Activated CD8-positive, alpha-beta T cell treated with anti-CD3 and anti-CD28 coated beads for 36 hours (primary cell): ENCODE measurements at places on chromosomes 7 and 10. TPM values are rescaled to one million over a fixed set of nuclear protein-coding genes. Genes with fewer than 3 reads are reported as not detected.

The TMEM139 gene
- total RNA-seq = 2.0 TPM

The ITPRID1 gene
- total RNA-seq = not detected

The FAM25C gene
- total RNA-seq = not detected

The ADAM8 gene
- 106 TPM for total RNA-seq

The CHN2 gene
- 1.7 TPM for total RNA-seq

The NEUROD6 gene
- not detected for total RNA-seq

The ZDHHC6 gene
- 37.6 TPM for total RNA-seq

The SPDYE16 gene
- total RNA-seq = 0.20 TPM

The SEMA3D gene
- total RNA-seq = not detected

The TEX47 gene
- not detected for total RNA-seq

The DMBT1 gene
- not detected for total RNA-seq

The SPAM1 gene
- not detected for total RNA-seq

The SRRM3 gene
- not detected for total RNA-seq

The NKX1-2 gene
- total RNA-seq = not detected

The LOXL4 gene
- not detected for total RNA-seq

The SPDYE11 gene
- total RNA-seq = not detected

The NUTM2E gene
- not detected for total RNA-seq

The HABP2 gene
- total RNA-seq = not detected

The CTNNA3 gene
- total RNA-seq = not detected

The PLXNA4 gene
- 0.18 TPM for total RNA-seq

The SHH gene
- not detected for total RNA-seq

The CALML3 gene
- total RNA-seq = not detected

The DENND10 gene
- total RNA-seq = 16.9 TPM

The COL28A1 gene
- total RNA-seq = not detected

The KCP gene
- not detected for total RNA-seq

The SLC16A12 gene
- not detected for total RNA-seq

The ADAM12 gene
- total RNA-seq = 1.3 TPM

The HOXA4 gene
- total RNA-seq = not detected

The ZFAND4 gene
- 13.5 TPM for total RNA-seq

The ARPC1A gene
- 45.4 TPM for total RNA-seq

The INPP5A gene
- 10.4 TPM for total RNA-seq

The LANCL2 gene
- 10.8 TPM for total RNA-seq

The MOGAT3 gene
- total RNA-seq = not detected

The TAS2R3 gene
- 1.0 TPM for total RNA-seq

The ELN gene
- total RNA-seq = not detected

The PRLHR gene
- total RNA-seq = not detected

The EVX1 gene
- total RNA-seq = not detected

The CRYGN gene
- 0.16 TPM for total RNA-seq

The RBP4 gene
- not detected for total RNA-seq

The STAM gene
- total RNA-seq = 24.5 TPM

The NET1 gene
- 20.5 TPM for total RNA-seq

The HEPACAM2 gene
- not detected for total RNA-seq

The ARMS2 gene
- not detected for total RNA-seq

The GLI3 gene
- not detected for total RNA-seq

The TMEM243 gene
- total RNA-seq = 67.2 TPM

The UCN3 gene
- total RNA-seq = not detected
